ENCODE measurements at places on chromosomes 16 and 17.

GRCh38 chr16:2527071-2527783 is 4.0 kb downstream of the CEMP1 start:
- no peak overlapping the region for H3K4me3 ChIP-seq
- no peaks in the 10 kb centered on the region for H3K27me3 ChIP-seq
- H3K27ac ChIP-seq = no peak overlapping the region
- peaks cover 25% of the 10 kb centered on the region for H3K36me3 ChIP-seq
- peaks cover 7% of the 10 kb centered on the region for H3K4me1 ChIP-seq
- DNase-seq = no peak

DNA sequence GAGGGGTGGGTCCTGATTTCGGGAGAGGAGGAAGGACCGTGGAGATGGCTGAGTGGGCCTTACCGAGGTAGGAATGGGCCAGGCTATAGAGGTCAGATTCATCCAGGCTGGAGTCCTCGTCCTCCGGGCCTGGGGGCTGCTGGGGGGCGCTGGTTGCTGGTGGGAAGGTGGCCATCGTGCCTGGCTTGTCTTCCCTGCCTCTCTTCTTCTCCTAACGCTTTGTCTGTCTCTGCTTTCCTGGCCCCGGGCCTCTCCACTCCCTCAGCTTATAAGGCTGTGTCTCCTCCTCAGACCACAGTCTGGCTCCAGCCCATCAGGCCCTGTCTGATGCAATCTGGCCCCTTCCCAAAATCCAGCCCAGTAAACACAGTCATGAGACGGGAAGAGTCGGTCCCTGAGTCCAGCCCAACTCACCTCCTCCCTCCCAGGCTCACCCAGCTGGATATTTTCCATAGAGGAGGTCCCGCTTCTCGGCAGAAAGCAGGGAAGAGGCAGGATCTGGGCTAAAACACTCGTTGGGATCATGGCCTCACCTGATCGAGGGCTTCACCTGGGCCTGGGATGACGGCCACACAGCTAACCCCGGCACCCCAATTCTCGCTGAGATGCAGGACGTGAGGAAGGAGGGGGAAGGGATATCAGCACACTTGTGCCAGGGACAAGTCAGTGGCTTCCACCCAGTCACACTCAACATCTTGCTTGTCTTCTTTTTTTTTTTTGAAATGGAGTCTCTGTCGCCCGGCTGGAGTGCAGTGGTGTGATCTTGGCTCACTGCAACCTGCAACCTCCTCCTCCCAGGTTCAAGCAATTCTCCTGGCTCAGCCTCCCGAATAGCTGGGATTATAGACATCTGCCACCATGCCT is at the start of gene NUPR1:
NUPR1 (minus strand) TSS at position 242 of the 864 bp plus-strand sequence; CDS start at position 175, 67 bp downstream.
- no peak within 1 kb of the TSS for H3K4me3 ChIP-seq
- H3K27me3 ChIP-seq = no peaks in the 10 kb centered on the region
- no peaks in the 10 kb centered on the region for H3K36me3 ChIP-seq
- DNase-seq = no peak

GRCh38 chr16:25416002-25416401 is 158.4 kb upstream of the ZKSCAN2 start:
- H3K27me3 ChIP-seq = no peaks in the 10 kb centered on the region
- H3K4me3 ChIP-seq = no peak overlapping the region
- H3K27ac ChIP-seq = no peak overlapping the region
- H3K36me3 ChIP-seq = no peaks in the 10 kb centered on the region
- DNase-seq = no peak
- no peaks in the 10 kb centered on the region for H3K4me1 ChIP-seq

DNA sequence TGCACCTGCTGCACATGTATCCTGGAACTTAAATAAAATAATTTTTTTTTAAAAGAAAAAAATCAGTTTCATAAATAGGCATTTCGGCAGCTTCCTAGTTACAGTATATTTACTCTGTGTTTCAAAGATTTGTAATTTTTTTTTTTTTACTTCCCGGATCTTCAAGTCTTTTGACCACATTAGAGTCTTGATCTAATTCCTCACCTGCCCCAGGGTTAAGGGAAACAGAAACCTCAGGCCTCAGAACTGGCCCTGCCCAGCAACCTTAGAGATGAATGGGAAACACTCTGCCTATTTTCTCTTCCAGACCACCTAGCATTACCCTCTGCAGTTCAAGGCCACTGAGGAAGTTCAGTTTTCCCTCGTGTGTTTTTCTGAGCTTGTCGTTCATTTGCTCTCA is 304.0 kb downstream of the MAF start:
- no peak overlapping the region for H3K4me3 ChIP-seq
- H3K27me3 ChIP-seq = no peaks in the 10 kb centered on the region
- peak; percentile 69 for DNase-seq
- no peaks in the 10 kb centered on the region for H3K36me3 ChIP-seq
- H3K27ac ChIP-seq = no peak overlapping the region

DNA sequence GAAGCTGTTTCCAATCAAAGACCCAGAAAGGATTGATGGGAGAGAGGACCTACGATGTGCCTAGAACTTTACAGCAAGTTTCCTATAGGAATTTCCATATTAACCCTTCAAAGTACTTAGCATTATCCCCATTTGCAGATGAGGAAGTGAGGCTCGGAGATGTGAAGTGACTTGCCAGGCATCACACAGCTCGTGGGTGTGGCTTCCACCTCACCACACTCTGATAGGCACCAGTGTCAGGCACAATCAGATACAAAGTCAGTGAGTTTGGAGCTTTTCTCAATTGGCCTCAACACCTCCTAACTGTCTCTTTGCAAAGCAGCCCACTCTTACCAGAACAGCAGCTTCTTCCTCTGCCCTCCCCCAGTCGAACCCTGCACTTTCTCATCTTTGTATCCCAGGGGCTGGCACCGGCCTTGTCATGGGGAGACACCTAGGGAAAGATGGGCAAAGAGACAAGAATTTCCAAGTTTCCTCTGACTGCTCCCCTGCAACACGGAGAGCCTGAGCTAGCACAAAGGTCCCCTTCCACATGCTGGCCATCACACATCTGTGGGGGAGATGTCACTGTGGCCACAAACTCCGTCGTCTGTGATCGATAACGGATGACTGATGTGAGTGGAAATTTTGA is 37.4 kb upstream of the CCL1 start:
- no peak overlapping the region for H3K4me3 ChIP-seq
- no peaks in the 10 kb centered on the region for H3K36me3 ChIP-seq
- no peaks in the 10 kb centered on the region for H3K4me1 ChIP-seq
- no peak for DNase-seq

- no peaks in the 10 kb centered on the region for H3K27me3 ChIP-seq
- DNase-seq = no peak
- H3K36me3 ChIP-seq = no peaks in the 10 kb centered on the region
These were observed 8.9 kb downstream of the ANKRD11 start for GRCh38 chr16:89481356-89481955.

GRCh38 chr17:77281122-77281903 is 140.5 kb downstream of the SEC14L1 start:
- H3K4me3 ChIP-seq = no peak overlapping the region
- DNase-seq = peak; percentile 69
- peaks cover 19% of the 10 kb centered on the region for H3K4me1 ChIP-seq
- no peaks in the 10 kb centered on the region for H3K36me3 ChIP-seq
- H3K27ac ChIP-seq = no peak overlapping the region
- H3K27me3 ChIP-seq = peaks cover 4% of the 10 kb centered on the region

DNA sequence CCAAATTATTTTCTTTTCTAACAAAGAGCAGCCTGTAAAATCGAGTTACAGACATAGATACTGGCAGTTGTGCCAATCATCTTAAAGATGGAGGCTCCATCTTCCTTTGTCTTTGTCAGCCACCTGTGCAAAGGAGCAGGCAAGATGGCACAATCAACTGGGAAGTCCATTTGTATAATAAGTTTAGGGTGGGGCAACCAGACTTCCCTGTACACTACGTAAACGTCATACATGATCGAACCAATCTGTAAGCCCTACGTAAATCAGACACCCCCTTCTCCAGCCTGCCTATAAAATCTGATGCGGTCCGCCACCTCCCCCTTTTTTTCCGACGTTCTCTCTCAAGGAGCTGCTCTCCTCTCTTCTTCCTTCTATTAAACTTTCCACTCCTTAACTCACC is 31.4 kb upstream of the MEAK7 start:
- no peak overlapping the region for H3K27ac ChIP-seq
- H3K36me3 ChIP-seq = no peaks in the 10 kb centered on the region

GRCh38 chr17:8941980-8942622 is 23.4 kb downstream of the PIK3R5 start:
- peaks cover 21% of the 10 kb centered on the region for H3K36me3 ChIP-seq
- DNase-seq = peak; percentile 67
- peak overlapping the region; percentile 75 for H3K27ac ChIP-seq
- H3K4me3 ChIP-seq = peak overlapping the region; percentile 31
- H3K4me1 ChIP-seq = peaks cover 90% of the 10 kb centered on the region
- no peaks in the 10 kb centered on the region for H3K27me3 ChIP-seq

- H3K36me3 ChIP-seq = no peaks in the 10 kb centered on the region
- peaks cover 6% of the 10 kb centered on the region for H3K27me3 ChIP-seq
- no peak overlapping the region for H3K27ac ChIP-seq
- DNase-seq = no peak
- H3K4me3 ChIP-seq = no peak overlapping the region
- H3K4me1 ChIP-seq = no peaks in the 10 kb centered on the region
These were observed 19.1 kb downstream of the CUEDC1 start for GRCh38 chr17:57935833-57936807.

- no peak overlapping the region for H3K27ac ChIP-seq
- no peaks in the 10 kb centered on the region for H3K36me3 ChIP-seq
- no peak overlapping the region for H3K4me3 ChIP-seq
- no peaks in the 10 kb centered on the region for H3K4me1 ChIP-seq
These were observed 35.9 kb downstream of the CMTM4 start for GRCh38 chr16:66660422-66661209.

DNA sequence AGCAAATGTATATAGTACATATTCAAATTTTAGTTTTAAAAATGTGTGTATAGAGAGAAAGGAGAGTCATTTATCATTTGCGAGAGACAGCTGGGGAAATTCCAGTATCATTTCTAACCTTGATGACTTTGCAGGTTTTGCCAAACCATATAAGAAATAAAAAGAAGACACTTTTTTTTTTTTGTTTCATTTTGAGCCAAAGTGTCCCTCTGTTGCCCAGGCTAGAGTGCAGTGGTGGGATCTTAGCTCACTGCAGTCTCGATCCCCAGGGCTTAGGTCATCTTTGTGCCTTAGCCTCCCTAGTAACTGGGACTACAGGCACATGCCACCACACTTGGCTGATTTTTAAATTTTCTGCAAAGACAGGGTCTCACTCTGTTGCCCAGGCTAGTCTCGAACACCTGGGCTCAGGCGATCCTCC is 38.4 kb upstream of the VWA3A start:
- H3K27me3 ChIP-seq = no peaks in the 10 kb centered on the region
- H3K36me3 ChIP-seq = no peaks in the 10 kb centered on the region
- no peak for DNase-seq
- peaks cover 14% of the 10 kb centered on the region for H3K4me1 ChIP-seq

GRCh38 chr17:67116045-67116575 is 71.8 kb downstream of the CACNG1 start:
- no peak overlapping the region for H3K27ac ChIP-seq
- no peaks in the 10 kb centered on the region for H3K27me3 ChIP-seq
- H3K36me3 ChIP-seq = peaks cover 27% of the 10 kb centered on the region
- no peak for DNase-seq

DNA sequence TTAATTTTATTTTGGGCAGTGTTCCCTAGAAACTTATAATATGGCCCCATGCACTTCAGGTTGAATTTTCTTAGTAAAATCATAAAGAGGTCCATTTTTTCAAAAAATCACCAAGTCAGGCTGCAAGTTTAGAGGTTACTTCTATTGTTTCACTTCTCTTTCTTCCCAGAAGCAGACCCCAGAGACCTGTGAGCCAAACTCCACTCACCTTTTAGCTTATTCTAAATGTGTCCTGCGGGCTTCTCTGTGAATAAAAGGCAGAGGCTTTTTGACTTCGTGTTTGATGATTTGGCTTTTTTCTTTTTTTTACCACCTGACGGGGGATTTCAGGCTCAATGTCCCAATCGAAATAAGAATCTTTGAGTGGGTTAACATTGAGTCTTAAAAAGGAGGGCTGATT is 7.4 kb downstream of the PRKCB start:
- no peak for DNase-seq
- no peak overlapping the region for H3K27ac ChIP-seq
- peaks cover 4% of the 10 kb centered on the region for H3K36me3 ChIP-seq
- peaks cover 63% of the 10 kb centered on the region for H3K4me1 ChIP-seq

- no peak for DNase-seq
- no peak overlapping the region for H3K27ac ChIP-seq
- no peaks in the 10 kb centered on the region for H3K4me1 ChIP-seq
- H3K4me3 ChIP-seq = no peak overlapping the region
These were observed 13.3 kb upstream of the SDK2 start for GRCh38 chr17:73657473-73658116.

DNA sequence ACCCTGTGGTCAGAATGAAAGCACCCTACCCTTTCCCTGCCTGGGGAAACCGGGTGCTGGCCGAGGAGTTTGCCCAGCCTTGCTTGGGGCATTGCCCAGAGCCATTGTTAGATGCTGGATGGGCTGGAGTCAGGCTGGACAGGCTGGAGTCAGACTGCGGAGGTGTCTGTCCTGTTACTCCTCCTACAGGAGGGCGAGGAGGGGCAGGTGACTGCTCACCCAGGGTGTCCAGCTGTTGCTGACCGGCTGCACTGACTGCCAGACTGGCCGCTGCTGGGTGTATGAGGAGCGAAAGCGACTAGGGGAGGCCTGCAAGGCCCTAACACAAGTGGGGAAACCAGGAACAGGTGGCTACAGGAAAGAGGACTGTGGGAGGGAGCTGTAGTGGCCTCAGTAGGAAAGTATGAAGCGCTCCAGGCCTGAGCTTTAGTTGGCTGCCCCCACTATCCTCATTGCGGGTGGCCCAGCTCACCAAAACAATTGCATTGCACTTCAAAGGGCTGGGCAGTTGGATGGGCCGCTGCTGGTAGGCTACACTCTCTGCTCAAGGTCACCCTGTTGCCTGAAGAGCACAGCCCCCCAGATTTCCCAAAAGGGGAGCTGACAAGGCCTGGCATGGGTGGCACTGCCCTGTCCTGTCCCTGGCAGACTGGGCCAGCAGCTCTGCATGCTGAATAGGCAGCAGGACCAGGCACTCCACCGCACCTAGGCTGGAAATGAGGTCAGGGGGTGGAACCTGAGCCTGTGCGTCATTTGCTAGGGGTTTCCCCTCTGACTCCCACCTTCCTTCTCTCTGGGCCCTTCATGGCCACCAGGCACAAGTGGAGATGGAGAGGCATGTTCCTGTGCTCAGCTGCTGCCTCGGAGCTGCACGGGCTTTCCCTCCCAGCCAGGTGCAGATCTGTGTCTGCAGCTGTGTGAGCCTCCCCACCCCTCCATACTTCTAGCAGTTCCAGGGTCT is 18.4 kb downstream of the LDHD start:
- peaks cover 44% of the 10 kb centered on the region for H3K4me1 ChIP-seq
- DNase-seq = peak; percentile 77
- H3K4me3 ChIP-seq = peak overlapping the region; percentile 23
- H3K27ac ChIP-seq = peak overlapping the region; percentile 70

- peaks cover 50% of the 10 kb centered on the region for H3K4me1 ChIP-seq
- no peak overlapping the region for H3K27ac ChIP-seq
These were observed 26.0 kb downstream of the CBFB start for GRCh38 chr16:67054901-67055300.

GRCh38 chr17:17710728-17711541 is 29.7 kb downstream of the RAI1 start:
- H3K27ac ChIP-seq = no peak overlapping the region
- H3K36me3 ChIP-seq = no peaks in the 10 kb centered on the region
- DNase-seq = no peak
- H3K27me3 ChIP-seq = no peaks in the 10 kb centered on the region
- no peaks in the 10 kb centered on the region for H3K4me1 ChIP-seq

GRCh38 chr17:61398721-61399130 is 917 bp upstream of the TBX2 start:
- DNase-seq = no peak
- peaks cover 32% of the 10 kb centered on the region for H3K27me3 ChIP-seq
- H3K27ac ChIP-seq = no peak overlapping the region
